ENCODE measurements at places on chromosomes 16 and 17.

DNA sequence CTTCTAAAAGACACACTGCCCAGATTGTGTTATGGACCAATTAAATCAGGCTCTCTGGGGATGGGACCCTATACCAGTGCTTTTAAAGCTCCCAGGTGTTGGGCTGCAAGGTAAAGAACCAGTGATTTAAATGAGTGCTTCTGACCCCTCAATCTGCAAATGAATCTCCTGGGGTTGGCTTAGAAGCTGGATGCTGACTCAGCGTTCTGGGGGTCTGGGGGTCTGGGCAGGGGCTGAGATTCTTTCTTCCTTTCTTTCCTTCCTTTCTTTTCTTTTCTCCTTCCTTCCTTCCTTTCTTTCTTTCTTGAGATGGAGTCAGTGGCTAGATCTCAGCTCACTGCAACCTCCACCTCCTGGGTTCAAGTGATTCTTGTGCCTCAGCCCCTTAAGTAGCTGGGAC is 2.0 kb upstream of the TVP23A start:
- no peak for DNase-seq

DNA sequence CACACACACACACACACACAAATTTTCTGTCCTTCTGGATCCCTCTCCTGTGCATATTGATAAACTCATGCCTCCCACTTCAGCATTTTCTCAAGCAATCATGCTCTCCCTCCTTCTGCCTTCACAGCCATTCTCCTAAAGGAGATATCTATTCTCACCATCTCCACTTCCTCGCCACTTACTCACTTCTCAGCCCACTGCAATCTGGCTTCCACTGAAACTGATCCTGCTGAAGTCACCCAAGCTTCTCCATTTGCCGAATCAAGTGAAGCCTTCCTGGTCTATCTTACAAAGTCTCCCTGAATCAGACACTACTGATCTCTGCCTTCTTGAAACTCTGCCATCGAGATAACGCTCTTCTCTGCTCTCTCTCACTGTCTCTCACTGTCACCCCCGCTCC is 54.0 kb upstream of the GNAO1 start:
- no peak for DNase-seq

DNA sequence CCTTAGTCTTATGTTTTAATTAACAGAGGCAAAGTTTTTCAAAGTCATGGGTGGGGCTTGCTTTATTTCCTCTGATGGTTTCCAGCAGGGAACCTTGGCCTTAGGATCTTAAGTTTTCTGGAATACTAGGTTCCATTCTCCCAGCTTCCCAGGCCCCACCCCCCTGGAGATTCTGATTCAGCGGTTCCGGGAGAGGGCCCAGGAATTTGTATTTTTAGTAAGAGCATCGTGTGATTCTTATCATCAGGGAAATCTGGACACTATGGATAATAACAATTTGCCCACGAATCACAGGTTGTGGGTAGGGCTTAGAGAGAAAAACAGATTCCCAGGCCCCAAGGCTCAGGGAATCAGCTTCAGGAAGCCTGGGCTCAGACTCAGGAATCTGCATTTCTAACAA is 263.6 kb downstream of the NTN1 start:
- DNase-seq, result no peak

DNA sequence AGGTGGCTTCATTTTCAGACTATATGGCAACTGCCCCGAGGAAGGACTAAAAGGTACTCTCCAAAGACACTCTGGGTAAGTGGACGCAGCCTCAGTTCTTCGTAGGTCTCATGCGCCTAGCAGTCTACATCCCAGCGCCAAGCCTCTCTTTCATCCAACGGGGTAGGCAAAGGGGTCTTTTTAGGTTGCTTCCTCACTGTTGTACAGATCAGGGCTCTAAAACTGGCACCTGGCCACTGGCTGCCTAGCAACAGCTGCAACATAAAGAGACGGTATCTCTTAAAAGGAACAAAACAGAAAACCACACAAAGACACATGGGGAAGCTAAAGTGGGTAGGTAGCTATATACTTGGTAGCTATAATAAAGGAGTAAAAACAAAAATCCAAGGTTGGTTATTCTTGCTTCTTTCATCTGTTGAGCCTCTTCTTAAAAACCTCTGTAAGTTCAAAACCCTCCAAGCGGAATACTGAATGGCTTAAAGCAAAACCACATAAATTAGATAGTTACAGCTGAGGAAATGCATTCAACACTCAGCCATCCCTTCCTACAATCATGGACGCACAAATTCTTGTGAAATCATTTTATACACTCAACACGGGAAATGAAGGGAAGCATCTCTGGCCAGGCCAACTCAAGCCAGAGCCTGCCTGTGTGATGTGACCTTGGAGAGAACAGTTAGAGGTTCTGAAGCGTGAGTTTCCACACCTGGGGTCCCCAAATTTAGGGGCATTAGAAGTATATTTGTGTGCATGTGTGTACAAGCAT is 22.7 kb downstream of the CYTH1 start:
- DNase-seq, result peak; percentile 78

GRCh38 chr17:44216694-44217093 is 2.8 kb downstream of the UBTF start:
- no peak for DNase-seq

GRCh38 chr16:80971819-80972218 is 34.9 kb downstream of the CMC2 start:
- DNase-seq, result no peak

DNA sequence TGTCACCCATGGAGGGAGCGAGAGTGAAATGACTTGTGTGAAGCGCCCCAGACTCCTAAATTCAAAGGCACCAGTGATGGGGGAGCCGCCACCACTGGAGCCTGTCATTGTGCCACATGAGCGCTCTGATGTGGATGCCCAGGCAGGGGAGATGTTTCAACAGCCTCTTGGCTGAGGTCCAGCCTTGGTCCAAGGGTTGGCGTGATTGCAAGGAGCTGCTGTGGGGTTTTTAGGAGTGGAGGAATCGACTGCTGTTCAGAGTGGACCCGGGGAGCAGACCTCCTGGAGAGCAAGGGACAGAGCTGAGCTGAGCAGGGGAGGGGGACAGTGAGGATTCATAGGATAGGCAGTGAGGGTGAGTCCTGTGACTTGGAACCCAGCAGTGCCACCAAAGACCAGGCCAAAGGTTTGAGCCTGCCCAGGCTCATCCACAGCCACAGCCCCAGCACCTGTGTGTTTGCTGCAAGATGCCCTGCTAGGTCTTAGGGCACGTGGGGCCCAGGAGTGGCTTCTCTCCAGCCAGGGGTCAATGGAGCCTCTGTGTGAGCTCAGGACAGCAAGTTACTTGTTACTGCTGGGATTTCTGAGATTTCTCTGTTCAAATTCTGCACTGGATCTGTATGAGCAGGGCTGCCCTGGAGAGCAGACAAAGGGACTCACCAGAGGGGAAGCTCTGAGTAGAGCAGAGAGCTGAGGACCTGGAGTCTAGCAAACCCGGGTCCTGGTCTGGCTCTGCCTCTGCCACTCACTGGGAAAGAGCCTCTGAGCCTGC is 20.3 kb downstream of the RHBDL3 start:
- DNase-seq, result no peak

DNA sequence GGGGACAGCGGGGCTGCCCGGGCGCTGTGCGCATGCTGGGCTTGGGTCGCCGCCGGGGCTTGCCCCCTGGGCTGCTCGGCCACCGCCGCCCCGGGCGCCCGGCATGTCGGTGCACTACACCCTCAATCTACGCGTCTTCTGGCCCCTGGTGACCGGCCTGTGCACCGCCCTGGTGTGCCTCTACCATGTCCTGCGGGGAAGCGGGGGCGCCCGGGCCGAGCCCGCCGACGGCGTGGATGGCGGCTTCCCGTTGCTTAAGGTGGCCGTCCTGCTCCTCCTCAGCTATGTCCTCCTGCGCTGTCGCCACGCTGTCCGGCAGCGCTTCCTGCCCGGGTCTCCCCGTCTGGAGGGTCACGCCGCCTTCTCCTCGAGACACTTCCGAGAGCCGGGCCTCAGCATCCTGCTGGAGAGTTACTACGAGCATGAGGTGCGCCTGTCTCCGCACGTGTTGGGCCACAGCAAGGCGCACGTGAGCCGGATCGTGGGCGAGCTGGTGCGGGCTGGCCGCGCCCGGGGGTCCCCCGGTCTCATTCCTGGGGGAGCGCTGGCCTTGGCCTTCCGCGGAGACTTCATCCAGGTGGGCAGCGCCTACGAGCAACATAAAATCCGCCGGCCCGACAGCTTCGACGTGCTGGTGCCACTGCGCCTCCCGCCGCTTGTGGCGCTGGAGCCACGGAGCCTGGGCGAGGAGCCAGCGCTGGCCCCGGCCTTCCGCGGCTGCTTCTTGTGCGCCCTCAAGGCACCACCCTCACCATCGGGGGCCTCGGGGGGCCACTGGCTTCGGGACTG is 789 bp downstream of the ITPRIPL2 start:
- DNase-seq, result peak; percentile 25

- DNase-seq, result no peak
Observed at GRCh38 chr17:13076905-13077304, 59.1 kb upstream of the ELAC2 start.

DNA sequence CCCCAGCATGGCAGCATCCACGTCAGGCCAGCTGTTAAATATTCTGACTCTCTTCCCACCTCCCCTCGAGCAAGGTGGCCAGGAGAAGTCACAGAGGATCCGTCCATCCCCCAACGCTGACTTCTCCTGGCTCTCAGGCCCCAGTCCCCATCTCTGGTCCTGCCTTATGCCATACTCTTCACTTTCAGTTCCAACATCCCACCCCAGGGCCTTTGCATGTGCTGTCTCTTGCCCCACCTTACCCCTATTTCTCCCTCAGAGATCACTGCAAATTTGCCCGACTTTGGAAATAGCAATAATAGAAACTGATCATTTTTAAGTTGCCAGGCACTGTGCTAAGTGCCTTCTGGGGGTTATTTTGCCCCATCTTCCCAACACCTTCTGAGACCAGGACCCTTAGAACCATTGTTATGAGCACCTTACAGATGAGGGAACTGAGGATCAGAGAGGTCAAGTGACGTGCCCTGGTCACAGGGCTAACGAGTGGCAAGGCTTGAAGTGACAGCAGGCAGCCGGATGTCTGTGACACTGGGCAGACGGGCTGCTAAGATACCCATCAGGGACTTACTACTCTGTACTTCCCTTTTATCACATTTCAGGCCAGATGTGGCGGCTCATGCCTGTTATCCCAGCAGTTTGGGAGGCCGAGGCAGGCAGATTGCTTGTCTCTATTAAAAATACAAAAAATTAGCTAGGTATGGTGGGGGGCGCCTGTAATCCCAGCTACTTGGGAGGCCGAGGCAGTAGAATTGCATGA is 17.7 kb downstream of the HID1 start:
- no peak for DNase-seq

DNA sequence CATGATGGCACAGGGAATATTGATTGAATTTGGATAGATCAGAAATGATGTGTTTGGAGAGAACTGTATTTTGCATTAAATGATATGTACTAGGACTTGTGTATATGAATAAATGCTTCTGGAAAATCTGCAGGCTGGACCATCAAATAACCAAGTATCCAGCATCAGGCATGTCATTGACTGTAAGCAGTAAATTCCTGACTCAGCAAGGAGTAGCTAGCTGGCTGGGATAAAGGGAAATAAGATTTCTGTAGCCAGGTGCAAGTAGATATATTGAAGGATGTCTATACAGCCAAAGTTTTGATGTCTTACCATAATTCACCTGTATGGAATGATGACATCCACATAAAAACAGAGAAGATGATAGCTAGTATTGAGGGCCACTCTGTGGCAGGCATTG is 809.6 kb downstream of the CDH11 start:
- no peak for DNase-seq

DNA sequence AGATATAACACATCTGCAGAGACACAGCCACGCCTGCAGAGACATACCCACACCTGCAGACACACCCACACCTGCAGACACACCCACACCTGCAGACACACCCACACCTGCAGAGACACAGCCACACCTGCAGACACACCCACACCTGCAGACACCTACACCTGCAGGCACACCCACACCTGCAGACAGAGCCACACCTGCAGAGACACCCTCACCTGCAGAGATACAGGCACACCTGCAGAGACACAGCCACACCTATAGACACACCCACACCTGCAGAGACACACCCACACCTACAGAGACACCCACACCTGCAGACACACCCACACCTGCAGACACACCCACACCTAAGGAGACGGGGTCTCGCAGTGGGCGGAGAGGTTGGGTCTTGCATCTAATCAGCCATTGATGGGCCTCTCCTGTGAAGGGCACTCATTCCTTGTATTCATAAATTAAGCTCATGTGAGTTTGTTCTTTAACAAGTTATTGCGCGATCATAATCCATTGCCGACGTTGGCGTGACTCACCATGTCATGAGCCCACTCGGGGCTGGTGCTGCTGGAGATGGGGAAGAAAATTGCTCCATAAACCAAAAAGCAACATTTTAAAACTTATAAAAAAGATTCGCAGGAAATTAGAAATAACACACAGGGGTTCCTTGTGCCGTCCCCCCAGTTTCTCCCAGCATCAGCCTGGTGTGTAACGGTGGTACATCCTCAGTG is 28.9 kb upstream of the CDH15 start:
- DNase-seq, result no peak

DNA sequence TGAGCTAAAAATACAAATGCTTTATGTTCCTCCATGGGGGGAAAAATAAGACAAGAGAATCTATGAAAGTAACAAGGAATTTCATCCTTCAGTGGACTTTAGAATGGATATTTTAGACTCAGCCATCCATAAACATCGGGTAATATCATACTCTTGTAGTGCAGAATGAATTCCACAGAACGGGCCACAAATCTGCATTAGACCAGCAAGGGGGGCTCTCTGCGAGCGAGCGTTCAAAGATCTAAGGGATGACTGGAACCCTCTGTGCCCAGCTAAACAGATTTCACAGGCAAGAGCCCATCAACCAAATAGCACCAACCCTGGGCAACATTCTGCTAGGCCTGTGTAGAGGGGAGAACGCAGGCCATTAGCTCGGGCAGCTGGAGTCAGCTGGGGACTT is 537.9 kb upstream of the CDH11 start:
- no peak for DNase-seq

DNA sequence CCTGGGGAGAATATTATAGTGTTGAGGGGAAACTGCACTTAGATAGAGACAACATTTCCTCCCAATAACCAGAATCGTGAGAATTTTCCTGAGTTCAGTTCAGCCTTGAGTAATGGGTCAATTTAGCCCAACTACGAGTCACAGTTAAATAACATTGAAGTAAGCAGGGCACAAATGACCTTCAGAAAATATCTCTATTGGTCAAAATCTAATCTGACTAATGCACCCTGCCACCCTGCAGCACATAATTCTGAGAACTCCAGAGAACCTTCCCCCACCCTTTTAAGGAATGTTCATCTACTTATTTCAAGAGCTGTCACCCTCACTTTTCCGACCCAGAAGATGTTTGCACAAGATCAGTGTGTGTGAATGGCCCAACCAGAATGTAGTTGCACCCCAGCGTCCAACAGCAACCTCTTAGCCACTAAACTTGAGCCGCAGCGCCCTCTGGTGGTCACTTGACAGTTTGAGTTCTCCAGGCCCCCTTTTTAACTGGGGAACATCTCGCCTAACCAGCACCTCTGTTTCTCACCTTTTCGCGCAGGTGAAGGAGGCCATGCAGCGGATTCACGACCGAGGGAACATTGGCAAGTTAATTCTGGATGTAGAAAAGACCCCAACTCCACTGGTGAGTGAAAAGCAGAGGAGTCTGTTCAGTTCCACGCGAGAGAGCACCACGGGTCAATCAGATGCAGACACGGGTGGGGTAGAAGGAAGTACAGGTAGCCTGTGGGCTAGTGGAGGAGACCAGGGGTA is 50.9 kb upstream of the CLEC3A start:
- DNase-seq, result peak; percentile 78

All from activated T-cell treated with anti-CD3 and anti-CD28 coated beads, Interleukin-2, amount 50 U/mL, for 72 hours (primary cell).